ENCODE measurements at places on chromosomes 2 and 18. TPM values are rescaled to one million over a fixed set of nuclear protein-coding genes. Genes with fewer than 3 reads are reported as not detected.

The TNFAIP6 gene
- total RNA-seq: 53.8 TPM

The QPCT gene
- 3.9 TPM for total RNA-seq

The RTP5 gene
- not detected for total RNA-seq

The SKA1 gene
- total RNA-seq: 1.0 TPM

The CFAP65 gene
- not detected for total RNA-seq

The ANKRD30B gene
- total RNA-seq: under 0.01 TPM

The SLC8A1 gene
- 109 TPM for total RNA-seq

The MLPH gene
- 8.2 TPM for total RNA-seq

The CLIP4 gene
- 127 TPM for total RNA-seq

The PIEZO2 gene
- total RNA-seq: 6.6 TPM

The RBKS gene
- 1.3 TPM for total RNA-seq

The HOXD8 gene
- not detected for total RNA-seq

The RAB17 gene
- 0.26 TPM for total RNA-seq

GRCh38 chr18:47970664-47971531 is 40.4 kb upstream of the SMAD2 start:
- DNase-seq: no peak

DNA sequence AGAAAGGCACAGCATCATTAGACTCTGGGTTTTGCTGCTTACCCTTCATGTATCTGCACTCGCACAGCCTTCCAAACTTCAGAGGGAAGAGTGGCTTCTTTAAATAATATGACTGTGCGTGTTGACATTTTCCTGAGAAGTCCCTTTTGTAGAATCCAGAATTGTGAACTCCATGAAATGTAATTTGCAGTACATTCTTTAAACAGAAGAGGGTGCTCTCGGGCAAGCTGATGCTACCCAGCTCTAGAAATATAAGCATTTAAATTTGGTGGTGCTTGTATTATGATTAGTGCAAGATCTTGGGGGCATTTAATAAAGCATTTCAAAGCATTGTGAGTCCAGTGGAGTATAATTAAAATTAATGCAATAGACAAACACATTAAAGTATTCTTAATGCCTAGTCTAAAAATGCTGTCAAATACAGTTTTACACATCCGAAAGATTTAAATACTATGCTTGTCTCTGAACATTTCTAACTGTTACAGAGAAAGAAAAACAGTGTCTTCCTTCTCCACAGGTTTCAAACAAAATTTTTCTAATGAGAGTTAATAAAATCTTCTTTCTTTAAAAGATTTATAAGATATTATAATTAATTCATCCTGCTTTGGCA is 17.3 kb upstream of the GTF2A1L start:
- peak; percentile 27 for DNase-seq

DNA sequence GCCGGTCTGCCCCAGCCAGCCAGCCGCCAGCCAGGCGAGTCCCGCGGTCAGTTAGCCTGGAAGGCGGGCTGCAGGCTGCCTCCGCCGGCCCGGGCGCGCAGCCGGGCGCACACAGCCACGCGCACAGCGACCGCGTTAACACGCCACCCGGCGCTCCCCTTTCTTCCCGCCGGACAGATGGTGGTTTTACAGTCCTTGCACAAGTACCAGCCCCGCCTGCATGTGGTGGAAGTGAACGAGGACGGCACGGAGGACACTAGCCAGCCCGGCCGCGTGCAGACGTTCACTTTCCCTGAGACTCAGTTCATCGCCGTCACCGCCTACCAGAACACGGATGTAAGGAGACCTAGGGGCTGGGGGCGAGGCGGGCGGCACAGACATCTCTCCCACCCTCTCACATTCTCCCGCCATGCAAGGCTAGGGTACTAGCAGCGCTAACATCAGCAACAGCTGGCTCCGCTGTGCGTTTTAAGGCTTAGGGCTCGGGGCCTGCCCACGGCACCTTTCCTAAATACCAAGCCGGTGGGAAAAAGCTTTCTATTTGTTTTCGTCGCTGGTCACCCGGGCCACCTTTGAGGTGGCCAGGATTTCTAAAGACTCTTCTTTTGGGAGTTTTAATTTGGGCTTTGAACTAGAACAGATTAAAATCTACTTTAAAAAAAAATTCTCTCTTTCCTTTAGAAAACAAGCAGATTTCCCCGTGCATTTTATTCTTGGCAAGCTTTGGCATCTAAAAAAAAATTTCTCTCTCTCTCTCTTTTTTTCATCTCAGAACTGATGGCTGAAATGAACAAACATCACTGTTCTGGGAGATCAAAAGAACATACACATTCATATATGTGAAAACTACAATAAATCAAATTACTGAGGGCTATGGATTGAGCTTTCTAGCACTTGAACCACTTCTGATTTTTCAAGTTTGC is 2.9 kb downstream of the TBR1 start:
- peak; percentile 20 for DNase-seq

- DNase-seq: no peak
Measured at GRCh38 chr2:68659081-68659480, 15.7 kb downstream of the PROKR1 start.

- no peak for DNase-seq
Measured at GRCh38 chr2:240257940-240258580, 117.6 kb upstream of the OTOS start.

- no peak for DNase-seq
Measured at GRCh38 chr2:38121481-38121880, 45.5 kb upstream of the CYP1B1 start.

DNA sequence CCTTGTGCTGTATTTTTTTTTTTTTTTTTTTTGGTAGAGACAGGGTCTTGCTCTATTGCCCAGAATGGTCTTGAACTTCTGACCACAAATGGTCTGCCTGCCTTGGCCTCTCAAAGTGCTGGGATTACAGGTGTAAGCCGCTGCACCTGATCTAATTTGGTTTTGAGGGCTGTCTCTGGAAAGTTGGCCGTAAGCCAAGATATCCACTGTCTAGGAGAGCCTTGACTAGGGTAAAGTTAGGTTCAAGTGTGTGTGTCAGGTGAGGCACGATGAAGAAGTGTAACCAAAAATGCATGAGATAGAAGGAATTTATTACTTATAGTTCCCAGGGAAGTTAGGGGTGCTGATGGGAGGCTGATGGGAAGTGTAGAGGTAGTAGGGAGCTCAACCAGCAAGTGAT is 46.7 kb downstream of the INO80C start:
- no peak for DNase-seq

GRCh38 chr2:207073801-207074678 is 91.7 kb downstream of the KLF7 start:
- peak; percentile 14 for DNase-seq

DNA sequence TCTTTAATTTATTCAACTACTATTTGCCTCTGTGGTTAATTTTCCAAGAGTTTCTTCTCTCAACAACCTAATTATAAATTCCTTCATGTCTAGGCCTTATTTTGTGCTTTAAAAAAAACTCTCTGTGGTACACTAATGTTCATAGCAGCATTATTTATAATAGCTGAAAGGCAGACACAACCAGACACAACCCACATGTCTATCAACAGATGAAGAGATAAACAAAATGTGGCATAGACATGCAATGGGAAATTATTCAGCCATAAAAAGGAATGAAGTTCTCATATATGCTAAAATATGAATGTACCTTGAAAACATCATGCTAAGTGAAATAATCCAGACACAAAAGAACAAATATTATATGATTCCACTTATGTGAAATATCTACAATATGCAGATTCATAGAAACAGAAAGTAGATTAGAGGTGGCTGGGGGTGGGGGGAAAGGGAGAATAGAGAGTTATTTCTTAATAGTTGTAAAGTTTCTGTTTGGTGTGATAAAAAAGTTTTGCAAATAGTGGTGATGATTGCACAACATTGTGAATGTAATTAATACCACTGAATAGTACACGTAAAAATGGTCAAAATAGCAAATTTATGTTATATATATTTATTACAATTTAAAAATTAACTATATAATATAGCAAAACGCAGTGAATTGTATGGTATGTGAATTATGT is 28.1 kb upstream of the RASGRP3 start:
- no peak for DNase-seq

- no peak for DNase-seq
Measured at GRCh38 chr2:214747992-214748391, 61.5 kb downstream of the BARD1 start.

DNA sequence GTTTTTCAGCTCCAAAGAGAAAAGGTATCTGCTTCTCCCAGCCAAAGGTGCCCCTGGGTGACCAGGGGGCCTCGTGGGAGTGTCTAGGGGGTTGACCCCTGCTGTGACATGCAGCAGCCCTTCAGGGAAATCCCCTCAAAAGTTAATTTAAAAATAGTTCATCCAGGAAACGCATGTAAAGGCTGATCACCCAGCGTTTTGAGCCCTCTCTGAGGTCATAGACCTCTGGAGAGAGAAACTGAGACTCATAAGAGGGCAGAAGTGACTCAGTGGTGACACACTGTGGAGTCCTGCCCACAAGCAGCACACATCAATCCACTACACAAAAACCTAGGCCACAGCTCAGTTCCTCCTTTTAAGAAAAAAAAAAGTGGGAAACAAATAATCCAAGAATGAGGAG is 11.9 kb downstream of the GAL3ST2 start:
- DNase-seq: no peak

- no peak for DNase-seq
Measured at GRCh38 chr2:149861034-149861433, 273.5 kb upstream of the MMADHC start.

DNA sequence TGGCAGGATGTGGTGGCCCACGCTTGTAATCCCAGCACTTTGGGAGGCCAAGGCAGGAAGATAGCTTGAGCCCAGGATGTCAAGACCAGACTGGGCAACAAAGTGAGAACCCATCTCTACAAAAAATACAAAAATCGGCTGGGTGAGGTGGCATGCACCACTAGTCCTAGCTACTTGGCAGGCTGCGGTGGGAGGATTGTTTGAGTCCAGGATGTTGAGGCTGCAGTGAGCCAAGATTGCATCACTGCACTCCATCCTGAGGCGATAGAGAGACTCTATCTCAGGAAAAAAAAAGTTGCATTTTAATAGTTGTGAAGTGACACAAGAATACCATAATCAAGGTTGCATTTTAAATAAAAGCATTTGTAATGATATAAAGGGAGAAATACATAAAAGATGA is 124.1 kb upstream of the SLC38A11 start:
- no peak for DNase-seq

DNA sequence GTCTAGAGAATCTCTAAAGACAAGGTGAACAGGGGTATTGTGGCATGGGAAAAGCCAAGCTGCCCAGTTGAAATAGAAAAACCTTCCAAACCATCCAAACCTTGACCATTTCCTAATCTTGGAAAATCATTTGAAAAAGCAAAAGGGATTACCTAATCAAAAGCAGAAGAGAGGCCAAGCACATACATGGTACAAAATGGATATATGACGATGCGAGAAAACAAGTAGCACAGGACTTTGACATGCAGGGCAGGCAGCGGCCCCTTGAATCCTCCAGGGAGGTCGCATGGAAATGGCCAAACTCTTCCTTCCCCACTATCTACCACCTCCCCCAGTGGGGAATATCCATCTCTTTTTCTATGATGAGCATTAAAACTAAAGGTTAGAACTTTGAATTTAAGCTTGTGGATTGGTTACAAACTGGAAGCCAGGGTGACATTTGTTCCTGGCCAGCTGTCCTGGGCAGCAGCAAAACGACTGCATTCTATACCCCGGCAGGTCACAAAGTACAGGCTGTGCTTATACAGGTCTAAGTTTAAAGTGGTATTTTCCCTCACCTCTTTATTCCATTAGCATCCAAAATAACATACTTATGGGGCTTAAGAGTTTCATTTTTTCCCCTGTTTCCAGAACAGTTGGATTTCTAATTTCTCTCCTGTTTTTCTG is 24.7 kb downstream of the MYOM1 start:
- DNase-seq: no peak

DNA sequence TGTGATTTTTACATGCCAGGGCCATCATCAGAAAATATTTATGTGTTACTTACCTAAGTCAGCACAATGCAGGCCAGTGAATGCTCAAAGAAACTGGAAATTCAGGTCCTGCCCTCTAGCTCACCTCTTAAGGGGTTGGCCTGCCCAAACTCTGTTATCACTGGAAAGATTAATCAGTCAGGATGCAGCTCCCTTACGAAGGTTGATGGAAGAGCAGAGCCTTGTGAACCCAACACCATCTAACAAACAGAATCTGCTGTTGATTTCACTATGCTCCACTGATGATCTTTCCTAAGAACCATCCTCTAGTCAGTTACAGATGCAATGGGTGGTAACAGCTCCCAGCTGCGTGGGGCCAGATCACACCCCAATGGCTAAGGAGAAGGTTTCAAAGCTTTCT is 38.2 kb downstream of the SOX11 start:
- no peak for DNase-seq

DNA sequence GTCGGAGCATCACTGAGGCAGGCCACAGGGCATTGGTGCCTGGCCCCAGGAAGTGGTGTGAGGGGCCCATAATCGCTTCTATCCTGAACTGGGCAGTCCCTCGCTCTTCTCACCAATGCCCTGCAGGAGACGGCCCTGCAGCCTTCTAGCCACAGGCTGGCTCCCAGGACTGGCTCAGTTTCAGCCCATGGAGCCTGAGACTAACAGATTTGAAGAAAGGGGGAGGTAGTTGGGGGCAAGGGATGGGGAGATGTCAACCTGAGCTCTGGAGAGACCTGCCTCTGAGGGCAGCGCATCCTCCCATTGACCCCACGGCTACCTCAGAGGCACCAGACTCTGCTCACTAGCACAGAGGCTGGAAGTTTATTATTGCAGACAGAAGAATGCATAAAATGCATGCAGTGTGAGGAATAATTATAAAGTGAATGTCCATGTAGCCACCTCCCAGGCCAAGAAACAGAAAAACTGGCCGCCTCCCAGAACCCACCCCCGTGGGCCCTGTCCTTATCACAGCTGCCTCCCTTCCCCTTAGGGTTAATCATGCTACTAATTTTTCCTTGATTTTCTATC is 1.4 kb downstream of the TOGARAM2 start:
- no peak for DNase-seq

DNA sequence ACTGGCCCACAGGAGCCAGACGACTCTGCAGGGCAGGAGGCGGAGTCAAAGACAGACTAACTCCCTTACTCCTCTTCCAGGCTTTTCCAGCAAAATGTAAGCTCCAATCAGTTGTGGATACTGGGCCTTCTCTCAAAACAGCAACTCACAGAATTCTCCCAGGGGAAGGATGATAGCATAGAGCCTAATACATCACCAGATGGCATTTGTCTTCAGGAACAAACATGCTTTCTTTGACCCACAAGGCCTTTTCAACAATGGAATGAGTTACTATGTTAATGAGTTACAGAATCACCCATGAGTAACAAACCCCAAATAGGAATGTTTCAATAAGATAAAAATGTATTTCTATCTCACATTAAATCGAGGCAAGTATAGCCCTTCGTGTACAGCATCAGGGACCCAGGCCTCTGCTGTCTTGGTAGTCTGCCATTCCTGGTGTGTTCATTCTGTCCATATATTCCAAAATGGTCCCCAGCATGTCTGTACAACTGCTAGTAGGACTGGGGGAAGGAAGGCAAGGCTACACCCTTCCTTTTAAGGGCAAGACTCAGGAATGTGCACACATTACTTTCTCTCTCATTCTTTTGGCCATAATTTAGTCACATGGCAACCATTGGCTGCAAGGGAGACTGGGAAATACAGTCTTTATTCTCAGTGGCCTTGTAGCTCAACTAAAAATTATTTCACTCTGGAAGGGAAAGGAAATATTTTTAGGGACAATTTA is 76.4 kb downstream of the BOD1L2 start:
- peak; percentile 1 for DNase-seq

GRCh38 chr18:62102221-62102620 is 84.6 kb downstream of the PIGN start:
- DNase-seq: no peak

Data from fibroblast of lung (primary cell).